Body of pancreas (tissue), 4 donors: ENCODE measurements at places on chromosomes 3 and 15. TPM values are rescaled to one million over a fixed set of nuclear protein-coding genes. Genes with fewer than 3 reads are reported as not detected.

The SH3BP5 gene
- 21.8 TPM for total RNA-seq

DNA sequence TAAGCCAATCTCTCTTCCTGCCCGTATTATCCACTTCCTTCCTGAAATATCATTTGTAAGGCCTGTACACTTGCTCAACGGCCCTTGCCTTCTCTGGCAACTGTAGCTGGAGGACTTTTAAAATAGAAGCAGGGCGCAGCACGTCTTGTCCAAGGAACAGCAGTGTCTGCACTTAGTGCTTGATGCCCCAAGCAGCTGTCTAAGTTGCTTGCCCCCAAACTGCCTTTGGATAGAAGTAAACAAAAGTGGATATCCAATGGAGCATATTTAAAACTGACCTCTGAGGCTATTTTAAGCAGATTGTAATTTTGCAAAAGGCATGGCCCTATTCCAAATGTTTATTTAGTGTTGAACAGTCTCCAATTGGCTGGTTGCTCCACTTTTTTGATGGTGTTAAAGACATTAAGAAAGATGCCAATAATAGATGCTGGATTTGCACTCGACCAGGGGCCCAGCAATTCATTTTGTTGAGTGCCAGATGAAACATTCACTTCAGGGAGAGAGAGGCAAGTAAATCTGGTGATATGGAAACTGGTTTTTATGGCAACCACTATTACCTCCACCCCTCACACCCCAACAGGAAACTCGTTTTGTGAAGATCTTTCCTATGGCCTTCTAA, 526.8 kb upstream of the TBL1XR1 start:
- H3K27me3 ChIP-seq, result no peaks in the 10 kb centered on the region
- peak overlapping the region; percentile 13 for H3K27ac ChIP-seq
- no peaks in the 10 kb centered on the region for H3K36me3 ChIP-seq
- H3K4me3 ChIP-seq, result no peak overlapping the region

DNA sequence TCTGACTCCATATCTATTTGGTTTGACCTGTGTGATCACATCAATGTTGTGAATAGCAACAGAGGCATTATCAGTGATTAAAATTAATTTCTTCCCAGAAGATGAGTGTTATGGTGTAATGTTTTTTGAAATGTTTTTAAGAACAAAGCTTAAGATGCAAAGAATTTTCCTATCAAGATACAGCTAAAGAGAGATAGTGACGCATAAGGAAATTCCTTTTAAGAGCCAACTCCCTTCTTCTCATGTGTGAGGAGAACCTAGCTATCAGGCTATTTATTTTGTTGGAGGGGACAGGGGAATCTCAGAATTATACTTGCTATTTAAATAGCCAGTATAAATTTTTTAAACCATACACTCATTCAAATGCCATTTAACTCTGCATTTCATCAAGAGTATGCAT, 71.3 kb downstream of the COL8A1 start:
- no peaks in the 10 kb centered on the region for H3K36me3 ChIP-seq
- no peak overlapping the region for H3K27ac ChIP-seq
- no peak overlapping the region for H3K4me3 ChIP-seq
- H3K27me3 ChIP-seq, result no peaks in the 10 kb centered on the region

DNA sequence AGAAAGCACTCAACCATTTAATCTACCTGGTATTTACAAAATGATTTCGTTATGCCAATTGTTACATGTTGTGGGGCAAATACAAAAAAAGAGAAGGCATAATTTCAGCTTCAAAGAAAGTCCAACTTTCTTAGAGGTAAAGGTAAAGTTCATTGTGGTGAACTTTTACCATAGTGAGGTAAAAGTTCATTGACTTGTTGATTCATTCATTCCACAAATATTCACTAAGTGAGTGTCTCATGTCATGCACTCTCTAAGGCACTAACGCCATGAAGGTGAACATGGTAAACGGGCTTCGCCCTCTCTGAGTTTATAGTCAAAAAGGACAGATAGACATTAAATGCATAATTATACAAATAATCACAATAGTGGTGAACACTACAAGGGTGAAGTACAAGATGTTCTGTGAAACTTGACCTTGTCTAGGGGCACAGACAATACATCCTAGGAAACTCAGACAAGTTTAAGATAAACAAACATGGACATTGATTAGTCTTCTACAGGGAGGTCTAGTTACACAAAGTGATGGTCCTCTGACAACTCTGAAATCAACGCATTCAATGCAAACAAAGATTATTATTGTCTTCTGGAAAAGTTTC, 378.6 kb downstream of the MAGI1 start:
- H3K4me3 ChIP-seq, result no peak overlapping the region
- no peaks in the 10 kb centered on the region for H3K4me1 ChIP-seq
- no peaks in the 10 kb centered on the region for H3K27me3 ChIP-seq
- no peak for DNase-seq
- no peak overlapping the region for H3K27ac ChIP-seq

GRCh38 chr3:129764090-129764489, 129.4 kb downstream of the TMCC1 start:
- no peak overlapping the region for H3K27ac ChIP-seq
- no peak for DNase-seq
- no peak overlapping the region for H3K4me3 ChIP-seq
- no peaks in the 10 kb centered on the region for H3K36me3 ChIP-seq
- H3K27me3 ChIP-seq, result no peaks in the 10 kb centered on the region

- H3K4me1 ChIP-seq, result peaks cover 42% of the 10 kb centered on the region
- no peak for DNase-seq
Observed at GRCh38 chr3:4746241-4746958, 232.8 kb upstream of the BHLHE40 start.

- peaks cover 19% of the 10 kb centered on the region for H3K4me1 ChIP-seq
- H3K27me3 ChIP-seq, result no peaks in the 10 kb centered on the region
- peak; percentile 22 for DNase-seq
- no peaks in the 10 kb centered on the region for H3K36me3 ChIP-seq
- peak overlapping the region; percentile 26 for H3K4me3 ChIP-seq
Observed at GRCh38 chr3:64686446-64686908, 1.3 kb downstream of the ADAMTS9 start.

GRCh38 chr15:57565311-57565710, 26.4 kb upstream of the MYZAP start:
- no peaks in the 10 kb centered on the region for H3K27me3 ChIP-seq
- H3K27ac ChIP-seq, result no peak overlapping the region
- peaks cover 13% of the 10 kb centered on the region for H3K4me1 ChIP-seq
- H3K36me3 ChIP-seq, result no peaks in the 10 kb centered on the region
- no peak overlapping the region for H3K4me3 ChIP-seq
- DNase-seq, result no peak
